ENCODE measurements at places on chromosomes 16 and 17.

DNA sequence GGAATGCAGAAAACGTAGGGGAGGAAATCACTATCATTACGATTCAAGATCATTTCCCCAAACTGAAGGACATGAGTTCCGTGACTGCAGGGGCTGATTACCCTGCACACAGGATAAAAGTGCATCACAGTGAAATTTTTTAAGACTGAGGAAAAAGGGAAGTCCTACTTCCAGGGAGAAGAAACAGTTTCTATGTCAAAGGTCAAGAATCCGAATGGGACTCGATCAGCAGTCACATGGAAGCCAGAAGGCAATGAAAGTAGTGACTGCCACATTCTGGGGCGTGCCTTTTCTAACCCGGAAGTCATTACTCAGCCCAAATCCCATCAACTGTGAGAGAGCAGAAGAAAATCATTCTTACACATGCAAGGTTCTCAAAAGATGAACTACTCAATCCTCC lies 12.1 kb downstream of the ZZEF1 start:
- no peak for DNase-seq

- no peak for DNase-seq
These were observed 3.2 kb downstream of the CD7 start for GRCh38 chr17:82314012-82314726.

GRCh38 chr16:82031116-82032084 lies 3.7 kb upstream of the HSD17B2 start:
- DNase-seq: no peak

DNA sequence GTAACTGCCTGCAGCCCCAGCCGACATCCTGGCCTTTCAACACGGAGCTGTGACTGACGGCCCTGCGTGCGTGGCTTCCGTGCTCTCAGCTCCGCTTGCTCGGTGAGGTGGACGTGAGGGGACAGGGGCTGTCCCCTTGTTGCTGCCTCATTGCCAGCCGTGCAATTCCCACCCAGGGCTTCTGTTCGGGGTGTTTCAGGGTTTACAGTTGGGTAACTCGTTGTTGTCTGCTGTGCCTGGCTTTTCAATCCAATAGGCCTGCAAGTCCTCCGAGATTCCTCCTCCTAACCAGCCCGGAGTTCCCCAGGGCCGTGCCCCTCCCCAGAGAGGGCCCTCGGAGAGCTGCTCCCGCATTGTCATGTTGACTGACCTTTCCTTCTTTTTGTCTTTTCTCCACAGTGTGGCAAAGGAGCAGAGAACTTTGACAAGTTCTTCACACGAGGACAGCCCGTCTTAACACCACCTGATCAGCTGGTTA lies 31.4 kb upstream of the CACNG5 start:
- no peak for DNase-seq

DNA sequence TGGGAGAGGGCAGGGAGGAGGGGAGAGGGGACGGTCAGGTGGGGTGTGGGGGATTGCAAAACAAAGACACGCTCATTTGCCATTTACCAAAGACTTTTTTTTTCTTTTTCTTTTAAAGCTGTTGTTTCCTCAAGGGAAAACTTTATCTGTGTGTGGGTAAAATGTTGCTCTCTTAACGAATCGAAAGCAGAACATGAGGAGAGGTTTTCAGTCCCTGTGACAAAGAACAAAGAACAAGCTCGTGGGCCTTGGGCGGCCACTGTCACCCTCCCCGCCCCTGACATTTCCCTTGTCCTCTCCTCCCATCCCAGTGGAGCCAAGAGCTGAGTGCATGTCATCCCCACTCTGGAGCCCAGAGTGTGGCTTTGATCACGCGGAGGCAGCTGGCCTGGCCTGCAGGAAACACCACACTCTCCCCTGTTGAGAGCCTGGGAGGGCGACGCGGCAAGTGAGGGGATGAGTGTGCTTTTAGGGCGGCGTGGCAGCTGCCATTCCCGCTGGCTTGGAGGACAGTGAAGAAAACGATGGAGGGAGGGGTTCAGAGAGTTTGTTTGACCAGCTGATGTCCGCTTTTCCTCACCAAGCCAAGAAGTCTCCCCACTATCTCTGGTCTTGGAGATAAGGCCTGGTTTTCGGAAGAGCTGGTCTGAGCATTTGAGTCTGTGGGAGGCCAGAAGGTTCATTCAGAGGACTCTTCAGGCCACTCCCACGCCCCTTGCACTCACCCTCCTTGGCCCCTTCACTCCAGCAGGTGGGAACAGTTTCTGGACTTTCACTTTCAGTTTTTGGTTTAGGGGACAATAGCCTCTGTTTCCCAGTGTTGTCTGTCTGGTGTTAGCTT lies 11.4 kb downstream of the CCR7 start:
- DNase-seq: no peak

- DNase-seq: no peak
These were observed 76.6 kb downstream of the BMERB1 start for GRCh38 chr16:15510992-15511391.

- DNase-seq: no peak
These were observed 27.7 kb downstream of the SLC12A3 start for GRCh38 chr16:56892705-56893104.

DNA sequence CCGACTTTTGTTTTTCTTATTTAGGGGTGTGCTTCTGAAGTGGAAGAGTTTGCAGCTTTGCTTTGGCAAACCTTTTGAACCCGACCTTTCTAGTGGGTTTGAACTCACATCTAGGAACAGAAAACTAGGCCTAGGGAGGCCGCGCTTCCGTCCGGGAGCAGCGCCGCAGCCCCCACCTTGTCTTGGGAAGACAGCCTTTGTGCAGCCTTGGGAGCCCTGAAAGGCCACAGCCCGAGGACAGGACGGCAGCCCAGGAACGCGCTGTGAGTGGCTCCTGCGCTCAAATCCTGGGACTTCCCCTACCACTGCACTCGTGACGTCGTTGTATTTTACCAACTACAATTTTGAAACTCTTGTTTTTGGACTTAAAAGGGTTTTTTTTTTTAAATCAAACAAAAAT lies 53.7 kb upstream of the ZNF267 start:
- DNase-seq: no peak

- no peak for DNase-seq
These were observed 57.8 kb downstream of the NEUROD2 start for GRCh38 chr17:39549747-39550573.

- no peak for DNase-seq
These were observed 37.4 kb upstream of the DLX4 start for GRCh38 chr17:49931416-49932137.

DNA sequence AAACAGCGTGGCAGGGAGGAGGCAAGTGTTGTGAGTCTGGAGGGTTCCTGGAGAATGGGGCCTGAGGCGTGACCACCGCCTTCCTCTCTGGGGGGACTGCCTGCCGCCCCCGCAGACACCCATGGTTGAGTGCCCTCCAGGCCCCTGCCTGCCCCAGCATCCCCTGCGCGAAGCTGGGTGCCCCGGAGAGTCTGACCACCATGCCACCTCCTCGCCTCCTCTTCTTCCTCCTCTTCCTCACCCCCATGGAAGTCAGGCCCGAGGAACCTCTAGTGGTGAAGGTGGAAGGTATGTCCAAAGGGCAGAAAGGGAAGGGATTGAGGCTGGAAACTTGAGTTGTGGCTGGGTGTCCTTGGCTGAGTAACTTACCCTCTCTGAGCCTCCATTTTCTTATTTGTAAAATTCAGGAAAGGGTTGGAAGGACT lies at the start of gene CD19:
CD19 (plus strand) TSS at position 171 of the 425 bp plus-strand sequence; CDS start at position 201, 30 bp downstream.
- no peak for DNase-seq

DNA sequence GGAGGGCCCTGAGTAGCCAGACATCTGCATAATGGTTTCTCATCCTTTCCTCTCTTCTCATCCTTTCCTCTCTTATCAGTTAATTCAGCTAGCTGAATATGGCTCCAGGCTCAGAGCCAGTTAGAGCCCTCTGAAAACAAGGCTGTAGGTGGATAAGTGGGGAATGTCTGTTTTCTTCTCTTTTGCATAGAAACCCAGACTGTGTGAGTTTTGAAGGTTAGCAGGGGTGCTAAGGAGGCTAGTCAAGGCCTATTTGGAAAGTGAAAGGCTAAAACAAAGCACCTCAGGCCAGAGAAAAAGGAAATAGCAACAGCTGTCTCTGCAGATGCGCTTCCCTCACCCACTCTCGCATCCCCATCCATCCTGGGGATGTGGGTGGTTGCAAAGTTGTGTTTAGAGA lies 420.9 kb downstream of the SHISA9 start:
- DNase-seq: no peak

DNA sequence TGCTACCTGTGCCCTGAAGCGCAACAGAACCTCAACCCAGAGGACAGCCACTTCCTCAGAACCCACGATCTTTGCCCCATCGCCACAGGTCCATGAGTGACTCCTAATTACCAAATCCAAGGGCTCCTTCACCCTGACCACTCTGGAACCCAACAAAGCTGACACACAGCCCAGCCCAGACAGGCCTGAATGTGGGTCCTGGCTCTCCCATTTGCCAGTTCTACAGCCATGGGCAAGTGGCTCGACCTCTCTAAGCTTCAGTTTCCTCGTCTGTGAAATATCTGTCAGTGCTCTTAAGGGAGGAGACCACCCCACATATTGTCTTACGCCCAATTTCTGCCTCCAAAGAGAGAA lies 18.0 kb upstream of the ENDOV start:
- no peak for DNase-seq

DNA sequence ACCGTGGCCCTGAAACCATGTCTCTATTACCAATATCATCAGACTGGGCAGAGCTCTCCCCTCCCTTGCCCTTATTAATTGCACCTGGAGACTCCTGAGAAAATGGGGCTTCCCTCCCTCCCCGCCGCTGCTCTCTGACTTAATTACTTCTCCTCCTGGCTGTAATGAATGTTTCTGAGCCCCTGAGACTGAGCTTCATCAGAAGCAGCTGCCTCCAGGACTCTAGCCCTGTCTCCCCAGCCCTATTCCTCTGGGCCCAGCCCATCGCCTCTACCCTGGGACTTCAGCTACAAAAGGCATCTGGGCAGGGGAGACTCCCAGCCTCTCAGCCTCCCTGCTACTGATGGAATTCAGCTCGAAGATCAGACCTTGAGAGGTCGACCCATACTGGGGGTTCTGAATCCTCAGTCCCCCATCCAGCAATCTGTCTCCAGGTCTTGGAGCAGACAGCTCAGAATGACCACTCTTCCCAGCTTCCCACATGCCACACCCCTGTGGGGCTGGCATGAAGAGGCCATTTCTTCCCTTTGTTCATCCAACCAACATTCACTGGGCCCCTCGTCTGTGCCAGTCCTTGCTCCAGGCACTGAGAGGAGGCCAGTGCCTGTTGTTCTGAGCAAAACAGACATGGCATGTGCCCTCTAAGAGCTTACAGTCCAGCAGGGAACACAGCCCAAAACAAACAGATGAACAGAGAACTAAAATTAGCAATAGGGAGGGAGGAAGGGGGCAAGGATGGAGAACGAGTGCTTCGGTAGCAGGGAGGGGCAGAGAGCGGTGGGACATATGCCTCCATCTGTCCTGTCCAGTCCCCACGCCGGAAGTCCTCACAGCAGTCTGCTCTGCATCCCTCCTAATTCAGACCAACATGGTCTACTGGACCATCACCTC lies 17.0 kb upstream of the NAGS start:
- DNase-seq: no peak

- DNase-seq: no peak
These were observed 26.8 kb upstream of the CIBAR2 start for GRCh38 chr16:85138825-85139627.

- no peak for DNase-seq
These were observed 112.9 kb downstream of the ANKRD11 start for GRCh38 chr16:89377453-89377848.

DNA sequence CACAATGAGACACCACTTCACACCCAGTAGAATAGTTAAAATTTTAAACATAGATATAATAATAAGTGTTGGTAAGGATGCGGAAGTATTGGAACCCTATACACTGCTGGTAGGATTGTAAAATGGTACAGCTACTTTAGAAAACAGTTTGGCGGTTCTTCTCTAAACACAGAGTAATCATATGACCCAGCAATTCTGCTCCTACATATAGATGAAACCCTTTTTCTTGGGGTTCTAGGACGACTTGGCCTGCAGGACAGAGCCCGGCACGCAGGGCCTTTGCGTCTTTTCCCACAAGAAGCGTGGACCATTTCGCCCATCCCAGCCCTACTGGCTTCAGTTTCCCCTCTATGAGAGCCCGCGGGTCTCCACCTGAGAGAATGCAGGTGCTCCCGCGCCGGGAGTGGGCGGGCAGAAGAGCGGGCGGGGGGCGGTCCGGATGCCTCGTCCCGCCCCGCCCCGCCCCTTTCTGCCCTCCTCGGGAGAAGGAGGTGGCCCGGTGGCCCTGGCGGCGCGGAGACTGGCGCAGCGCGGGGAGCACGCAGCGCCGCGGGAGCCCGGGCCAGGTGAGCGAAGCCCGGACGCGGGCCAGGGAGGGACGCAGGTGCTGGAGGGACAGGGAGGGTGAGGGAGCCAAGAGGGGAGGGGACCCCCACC lies at the start of gene SDR42E2:
SDR42E2 (plus strand) TSS at position 508 of the 657 bp plus-strand sequence. CDS start 3,077 bp downstream, outside the sequence.
- no peak for DNase-seq

DNA sequence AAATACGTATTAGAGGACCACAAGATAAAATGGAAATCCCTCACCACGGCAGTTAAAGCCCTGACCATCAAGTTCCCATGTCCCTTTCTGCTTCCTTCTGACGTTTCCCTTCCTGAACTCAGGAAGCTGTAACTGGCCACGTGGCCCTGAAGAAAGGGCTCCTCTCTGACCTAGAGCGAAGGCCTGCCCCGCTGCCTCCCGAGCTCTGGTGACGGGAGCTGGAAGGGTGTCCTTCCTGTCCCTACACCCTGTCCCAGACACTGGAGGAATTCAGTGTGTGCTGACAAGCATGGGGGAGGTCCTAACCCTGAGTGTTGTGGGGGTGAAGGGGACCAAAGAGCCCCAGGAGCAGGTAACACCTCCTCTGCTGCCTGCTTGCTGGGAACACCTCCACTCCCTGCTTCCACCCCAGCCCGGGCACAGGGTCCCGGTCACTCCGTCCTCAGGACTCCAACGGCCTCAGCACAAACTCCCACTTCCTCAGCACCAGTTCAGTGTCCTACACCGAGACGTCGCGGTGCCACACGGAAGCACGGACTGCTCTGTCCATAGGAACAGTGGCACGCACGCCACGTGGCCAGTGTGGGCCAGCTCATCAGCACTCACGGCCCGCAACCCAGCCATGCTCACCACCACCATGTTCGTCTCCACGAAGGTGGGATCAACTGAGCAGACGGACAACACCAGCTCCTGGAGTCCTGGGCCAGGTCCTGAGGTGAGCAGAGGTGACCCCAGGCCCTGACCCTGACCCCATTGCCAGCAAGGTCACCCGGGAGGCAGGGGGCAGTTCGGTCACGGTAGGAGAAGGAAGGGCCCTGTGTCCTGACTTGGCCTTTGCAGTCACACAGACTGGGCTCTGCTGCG lies 16.9 kb downstream of the TMEM235 start:
- no peak for DNase-seq

- DNase-seq: no peak
These were observed 4.1 kb upstream of the SLC38A10 start for GRCh38 chr17:81298991-81299738.

DNA sequence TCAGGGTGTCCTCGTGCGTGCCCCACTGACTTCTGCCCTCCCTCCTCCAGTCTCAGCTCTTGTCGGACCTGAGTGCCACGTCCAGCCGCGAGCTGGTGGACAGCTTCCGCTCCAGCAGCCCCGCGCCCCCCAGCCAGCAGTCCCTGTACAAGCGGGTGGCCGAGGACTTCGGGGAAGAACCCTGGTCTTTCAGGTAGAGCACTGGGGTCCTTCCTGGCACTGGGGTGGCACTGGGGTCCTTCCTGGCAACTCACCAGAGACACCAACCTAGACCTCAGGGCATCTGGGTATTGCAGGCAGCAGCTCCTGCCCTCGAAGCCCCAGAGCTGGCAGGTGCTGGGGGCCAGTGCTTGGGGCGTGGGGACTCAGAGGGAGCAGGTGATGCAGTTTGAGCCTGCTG lies 25.0 kb downstream of the SGSH start:
- DNase-seq: no peak

GRCh38 chr17:6209829-6210228 lies 139.7 kb downstream of the WSCD1 start:
- DNase-seq: no peak
